Fibroblast of skin of right quadriceps (primary cell): ENCODE measurements at places on chromosomes 4 and X.

DNA sequence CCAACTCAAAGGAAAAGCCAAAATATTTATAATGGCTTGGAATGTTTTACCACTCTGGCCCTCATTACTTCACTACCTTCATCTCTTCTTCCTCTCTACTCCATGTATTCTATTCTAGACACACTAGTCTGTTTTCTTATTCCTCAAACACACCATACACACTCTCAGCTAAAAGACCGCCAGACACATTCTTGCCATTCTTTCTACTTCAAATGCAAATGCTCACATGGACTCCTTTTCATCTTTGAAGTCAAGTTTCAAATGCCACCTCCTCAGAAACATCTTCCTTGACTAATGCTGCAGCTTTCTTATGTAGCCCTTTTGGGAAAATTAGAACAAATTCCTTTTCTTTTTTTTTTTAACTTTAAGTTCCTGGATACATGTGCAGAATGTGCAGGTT lies 412.9 kb upstream of the FMR1 start:
- no peak for DNase-seq

GRCh38 chr4:55980725-55981124 lies 32.0 kb downstream of the CEP135 start:
- no peak for DNase-seq

DNA sequence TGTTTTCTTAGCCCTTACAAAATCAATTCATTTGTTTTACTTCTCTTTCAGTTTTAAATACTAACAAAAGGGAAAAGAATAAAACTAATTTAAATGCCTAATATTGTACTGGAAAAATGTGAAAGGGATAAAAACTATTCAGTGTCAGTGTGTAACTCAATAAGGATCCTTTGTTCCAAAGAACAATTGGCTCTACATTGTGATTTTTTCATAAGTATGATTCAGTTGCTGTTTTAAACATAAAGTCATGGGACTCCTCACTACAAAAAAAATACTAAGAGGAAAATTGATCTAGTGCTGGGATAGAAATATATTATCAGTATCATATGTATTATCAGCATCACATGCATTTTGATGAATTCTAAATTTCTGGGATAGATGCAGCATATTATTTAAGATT lies 199.4 kb upstream of the TRAM1L1 start:
- DNase-seq = no peak

DNA sequence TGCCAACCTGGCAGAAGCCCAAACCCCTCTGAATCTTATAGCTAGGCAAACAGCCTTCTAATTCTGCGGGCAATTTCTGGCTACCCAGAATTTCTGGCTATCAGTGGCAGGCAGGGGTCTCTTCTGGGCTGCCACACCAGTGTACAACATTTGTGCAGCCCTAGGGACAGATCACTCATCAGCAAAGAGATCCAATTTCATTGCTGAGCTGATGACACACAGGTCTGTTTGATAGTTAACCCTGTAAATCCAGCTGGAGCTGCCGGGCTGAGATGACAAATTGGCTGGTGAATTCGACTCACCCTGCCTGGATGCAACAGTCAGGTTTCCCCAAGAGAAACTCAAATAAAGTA lies 2.4 kb downstream of the MID1 start:
- DNase-seq = peak; percentile 60

- peak; percentile 23 for DNase-seq
Observed at GRCh38 chrX:54413753-54414152, 26.5 kb upstream of the TSR2 start.

- peak; percentile 2 for DNase-seq
Observed at GRCh38 chrX:136850441-136851175, 29.9 kb downstream of the RBMX start.

DNA sequence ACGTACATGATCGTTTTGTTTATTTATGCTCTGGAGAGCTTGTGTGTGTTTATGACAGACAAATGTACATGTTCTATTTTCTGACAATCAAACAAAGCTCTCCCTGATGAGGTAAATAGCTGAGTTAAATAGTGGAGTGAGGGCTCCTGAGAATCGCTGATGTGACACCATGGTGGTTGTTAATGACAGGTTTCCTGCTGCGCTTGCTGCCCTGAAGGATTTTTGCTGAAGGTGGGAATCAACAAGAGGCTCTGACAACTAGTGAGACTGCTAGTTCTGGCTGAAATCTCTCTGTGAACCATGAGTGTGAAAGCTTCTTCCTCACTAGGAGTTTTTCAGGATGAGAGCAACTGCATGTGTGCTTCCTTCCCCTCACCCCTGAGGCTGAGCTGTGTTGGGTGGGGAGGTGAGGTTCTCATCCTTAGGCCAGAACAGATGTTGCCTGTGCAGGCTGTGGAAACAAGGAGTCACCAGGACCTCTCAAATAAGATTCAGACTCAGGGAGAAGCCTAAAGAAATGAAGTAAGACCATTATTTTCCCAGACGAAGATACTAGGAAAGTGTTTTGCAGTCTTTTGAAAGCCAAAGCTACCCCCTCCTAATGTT lies 173.4 kb upstream of the JADE1 start:
- DNase-seq = no peak

DNA sequence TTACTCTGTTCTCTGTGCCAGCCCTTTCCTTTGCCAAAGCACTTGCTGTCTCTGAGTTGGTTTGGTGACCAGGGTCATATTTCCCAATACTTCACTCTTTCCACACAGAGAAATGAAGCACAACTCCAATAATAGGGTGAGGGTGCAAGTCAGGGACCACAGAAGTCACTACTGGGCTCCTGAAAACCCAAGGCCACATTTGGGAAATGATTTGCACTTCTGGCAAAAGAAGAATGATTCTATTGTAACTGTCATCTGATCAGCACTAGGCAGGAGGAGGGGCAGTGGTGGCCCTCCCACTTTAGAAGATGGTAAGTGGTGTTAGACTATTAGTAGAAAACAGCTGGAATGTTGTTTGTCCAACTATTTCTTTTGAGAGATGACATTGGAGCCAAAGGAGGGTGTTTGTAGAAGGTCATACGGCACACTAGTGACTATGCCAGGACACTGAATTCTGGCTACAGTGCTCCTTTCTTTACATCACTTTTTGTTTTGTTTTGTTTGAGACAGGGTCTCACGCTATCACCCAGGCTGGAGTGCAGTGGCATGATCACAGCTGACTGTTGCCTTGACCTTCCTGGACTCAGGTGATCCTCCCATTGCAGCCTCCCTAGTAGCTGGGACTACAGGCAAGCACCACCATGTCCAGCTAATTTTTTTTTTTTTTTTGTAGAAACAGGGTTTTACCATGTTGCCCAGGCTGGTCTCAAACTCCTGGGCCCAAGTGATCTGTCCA lies 10.8 kb upstream of the HADH start:
- no peak for DNase-seq

- DNase-seq = peak; percentile 70
Observed at GRCh38 chr4:86918539-86919072, 16.2 kb upstream of the AFF1 start.
